ENCODE measurements at places on chromosomes 3 and 15.

DNA sequence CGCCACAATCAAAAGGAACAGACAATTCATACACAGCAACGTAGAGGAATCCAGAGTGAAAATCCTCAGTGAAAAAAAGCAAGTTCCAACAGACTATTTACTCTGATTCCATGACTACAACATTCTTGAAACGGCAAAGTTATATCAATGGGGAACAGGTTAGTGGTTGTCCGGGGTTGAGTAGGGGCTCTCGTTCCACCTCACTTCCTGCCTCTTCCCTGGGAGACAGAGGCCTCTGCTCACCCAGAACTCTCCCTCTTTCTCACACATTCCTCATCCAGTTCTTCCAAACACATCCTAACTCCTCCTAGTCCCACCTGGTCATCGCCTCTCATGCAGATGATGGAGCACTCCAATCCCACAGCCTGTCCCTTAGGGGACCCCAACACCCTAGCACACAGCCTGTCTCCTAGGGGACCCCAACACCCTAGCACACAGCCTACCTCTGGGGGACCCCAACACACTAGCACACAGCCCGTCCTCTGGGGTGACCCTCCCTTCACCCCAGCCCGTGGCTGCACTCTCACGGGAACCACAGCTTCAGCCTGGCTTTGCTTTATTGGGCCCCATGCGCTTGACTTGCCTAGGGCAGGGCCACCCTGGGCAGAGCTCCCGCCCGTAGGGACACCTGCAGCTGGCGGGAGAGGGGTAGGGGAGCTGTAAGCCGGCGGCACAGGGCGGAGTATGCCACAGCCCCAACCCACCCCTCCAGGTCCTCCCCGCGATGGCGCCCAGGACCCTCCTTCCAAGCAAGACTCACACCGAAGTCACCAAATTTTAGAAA, 5.2 kb downstream of the OCA2 start:
- DNase-seq: no peak

GRCh38 chr3:52774066-52774713, 3.2 kb upstream of the ITIH1 start:
- DNase-seq: no peak

DNA sequence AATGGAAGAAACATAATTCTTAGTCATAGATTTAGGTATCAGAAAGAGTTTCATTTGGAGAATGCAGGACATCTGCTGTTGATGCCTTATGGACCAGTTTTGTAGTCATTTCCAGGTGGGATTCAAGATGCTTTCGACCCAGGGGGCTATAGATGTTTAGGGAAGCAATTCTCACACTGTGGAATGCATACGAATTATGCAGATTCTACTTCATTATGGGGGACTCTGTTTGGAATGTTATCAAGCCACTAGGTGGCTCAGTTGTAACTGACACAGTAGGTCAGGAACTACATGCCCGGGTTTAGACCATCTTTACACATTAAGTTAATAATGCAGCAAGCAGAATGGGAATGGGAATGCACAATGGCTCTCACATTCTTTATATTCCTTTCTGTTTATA, 1359.8 kb downstream of the ZPLD1 start:
- DNase-seq: no peak

DNA sequence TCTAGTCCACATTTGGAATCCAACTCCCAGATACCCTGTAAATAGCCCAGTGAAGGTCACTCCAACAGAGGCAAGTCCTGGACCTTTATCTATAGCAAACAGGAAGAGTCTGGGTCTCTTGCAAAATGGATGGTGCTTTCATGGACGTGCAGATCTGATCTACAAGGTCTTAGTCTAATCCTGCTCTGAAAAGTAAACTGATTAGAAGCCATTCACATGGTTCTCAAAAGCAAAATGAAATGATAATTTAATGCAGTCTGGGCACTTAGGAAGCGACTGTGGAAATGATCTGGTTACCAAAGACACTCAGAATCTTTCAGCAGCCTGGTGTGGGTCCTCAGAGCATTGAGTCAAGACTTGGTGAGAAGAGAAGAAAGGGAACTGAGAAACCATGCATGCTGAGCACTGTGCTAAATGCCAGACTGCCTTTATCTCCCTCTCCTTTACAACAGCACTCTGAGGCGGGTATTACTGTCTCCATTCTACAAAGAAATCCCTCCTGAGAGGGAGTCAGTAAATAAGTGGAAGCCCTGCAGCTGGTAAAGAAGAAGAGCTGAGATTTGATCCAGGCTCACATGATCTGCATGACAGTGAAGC, 29.0 kb downstream of the AQP9 start:
- no peak for DNase-seq

DNA sequence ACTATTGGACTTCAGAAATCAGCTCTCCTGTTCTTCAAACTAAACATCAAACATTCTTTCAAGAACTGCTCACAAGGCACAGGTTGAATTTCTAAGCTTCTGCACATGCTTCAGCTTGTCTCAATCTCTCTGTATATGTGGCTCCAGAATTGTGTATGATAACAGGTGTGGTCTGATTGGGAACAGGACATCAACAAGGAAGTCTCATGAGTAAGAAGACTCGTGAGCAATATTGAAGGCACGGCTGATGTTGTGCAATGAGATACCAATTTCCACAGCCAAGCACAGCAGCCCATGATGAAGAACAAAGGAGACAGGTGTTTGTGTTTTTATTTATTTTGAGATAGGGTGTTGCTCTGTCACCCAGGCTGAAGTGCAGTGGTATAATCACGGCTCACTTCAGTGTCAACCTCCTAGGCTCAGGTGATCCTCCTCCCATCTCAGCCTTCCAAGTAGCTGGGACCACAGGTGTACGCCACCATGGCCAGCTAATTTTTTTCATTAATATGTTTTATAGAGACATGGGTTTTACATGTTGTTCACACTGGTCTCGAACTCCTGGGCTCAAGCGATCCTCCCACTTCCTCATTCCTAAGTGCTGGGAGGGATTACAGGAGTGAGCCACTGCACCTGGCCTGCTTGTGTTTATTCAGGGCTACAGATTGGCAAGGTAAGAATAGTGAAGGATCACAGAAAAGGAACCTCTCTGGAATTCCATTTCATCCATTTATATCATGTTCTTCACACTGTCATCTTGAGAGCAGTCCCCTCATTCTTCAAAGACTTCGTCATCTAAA, 32.2 kb upstream of the ABHD17C start:
- no peak for DNase-seq

DNA sequence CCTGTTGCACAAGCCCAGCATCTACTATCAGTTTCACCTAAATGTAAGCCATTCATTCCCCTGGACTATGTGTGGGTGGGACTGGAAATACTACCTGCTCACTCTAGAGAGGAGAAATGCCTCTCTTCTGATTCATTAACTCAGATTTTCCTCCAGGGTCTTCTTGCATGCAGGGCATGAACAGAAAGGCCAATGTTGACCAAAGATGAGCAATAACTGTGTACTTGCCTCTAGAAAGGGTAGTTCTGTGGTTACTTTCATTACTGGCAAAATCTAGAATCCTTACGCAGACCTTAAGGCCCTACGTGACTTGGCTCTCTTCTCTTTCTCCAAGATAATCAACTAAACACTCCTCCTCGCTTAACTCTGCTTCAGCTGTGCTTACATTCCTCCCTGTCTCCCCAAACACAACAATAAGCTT, 81.4 kb upstream of the PSMD6 start:
- DNase-seq: peak; percentile 32

DNA sequence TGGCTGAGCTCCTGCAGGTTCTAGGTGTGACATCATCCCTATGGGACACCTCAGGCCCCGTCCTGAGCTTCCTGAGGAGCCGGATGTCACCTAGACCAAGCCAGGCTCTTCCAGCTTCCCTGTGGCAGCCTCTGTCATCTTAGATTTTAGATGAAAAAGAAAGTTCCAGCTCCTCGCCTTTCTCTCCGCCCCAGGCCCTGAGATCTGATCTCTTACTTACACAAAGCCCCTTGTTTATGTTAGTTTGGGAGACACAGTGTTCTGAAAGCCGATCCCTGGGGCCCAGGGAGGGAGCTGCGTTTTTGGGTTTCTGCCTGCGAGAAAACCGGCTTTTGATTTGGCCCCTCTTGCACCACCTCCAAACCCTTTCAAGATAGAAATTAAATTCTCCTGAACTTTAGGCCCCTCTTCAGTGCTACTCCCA, 40.2 kb upstream of the FAM107A start:
- DNase-seq: no peak

DNA sequence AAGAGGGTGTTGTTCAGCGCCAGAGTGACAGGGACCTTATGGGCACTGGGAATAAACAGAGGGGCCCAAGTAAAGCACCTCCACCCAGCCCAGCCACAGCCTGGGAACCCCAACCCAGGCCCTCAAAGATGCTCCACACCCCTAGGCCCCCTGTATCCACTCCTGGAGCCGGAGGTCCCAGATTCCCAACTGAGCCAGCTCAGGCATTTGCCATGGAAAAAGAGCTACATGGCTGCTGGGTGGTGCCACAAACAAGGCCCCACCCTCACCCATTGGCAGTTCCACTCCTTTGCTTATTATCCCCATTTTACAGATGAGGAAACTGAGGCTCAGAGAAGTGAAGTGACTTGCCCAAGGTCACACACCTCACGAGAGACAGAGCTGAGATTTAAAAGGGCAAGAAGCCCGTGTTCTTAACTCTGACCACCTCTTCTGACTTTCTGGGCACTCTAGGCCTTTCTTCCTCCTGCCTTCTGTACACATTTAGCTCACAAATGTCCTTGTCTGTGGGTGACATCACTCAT, 16.9 kb downstream of the ANPEP start:
- no peak for DNase-seq

DNA sequence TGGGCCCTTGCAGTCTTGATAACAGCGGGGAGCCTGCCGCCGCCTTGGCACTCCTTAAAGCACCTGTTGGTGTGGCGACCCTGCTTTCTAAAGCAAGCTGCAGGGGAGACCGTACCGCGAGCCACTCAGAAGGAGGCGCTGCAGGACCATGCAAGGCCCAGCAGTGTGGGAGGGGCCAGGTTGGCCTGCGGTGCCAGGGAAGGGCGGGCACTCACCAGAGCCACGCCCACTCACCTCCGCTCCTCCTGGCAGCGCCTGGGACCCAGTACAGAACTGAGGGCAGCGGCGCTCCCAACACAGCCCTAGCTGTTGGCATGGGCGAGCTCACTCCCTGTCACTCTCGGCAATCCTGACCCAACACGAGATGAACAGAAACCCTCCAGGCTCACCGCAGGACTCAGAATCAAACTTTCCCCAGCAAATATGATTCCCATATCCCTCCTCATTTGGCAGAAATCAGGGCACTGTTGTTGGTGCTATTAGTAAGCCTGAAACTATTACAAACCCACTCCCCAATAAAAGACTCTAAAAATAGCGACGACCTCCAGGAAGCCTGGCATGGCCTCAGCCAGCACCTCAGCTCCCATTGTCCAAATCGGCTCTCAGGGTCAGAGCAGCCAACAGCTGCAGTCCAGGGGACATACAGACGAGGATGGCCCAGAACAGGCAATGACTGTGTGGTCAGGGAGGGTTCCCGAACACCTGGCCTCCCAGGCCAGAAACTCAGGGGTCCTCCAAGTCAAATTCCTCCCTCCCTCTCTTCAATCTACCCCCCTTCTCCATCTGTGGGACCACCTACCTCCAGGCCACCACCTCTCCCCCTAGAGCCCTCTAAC, 77.2 kb downstream of the TBC1D2B start:
- DNase-seq: peak; percentile 33

DNA sequence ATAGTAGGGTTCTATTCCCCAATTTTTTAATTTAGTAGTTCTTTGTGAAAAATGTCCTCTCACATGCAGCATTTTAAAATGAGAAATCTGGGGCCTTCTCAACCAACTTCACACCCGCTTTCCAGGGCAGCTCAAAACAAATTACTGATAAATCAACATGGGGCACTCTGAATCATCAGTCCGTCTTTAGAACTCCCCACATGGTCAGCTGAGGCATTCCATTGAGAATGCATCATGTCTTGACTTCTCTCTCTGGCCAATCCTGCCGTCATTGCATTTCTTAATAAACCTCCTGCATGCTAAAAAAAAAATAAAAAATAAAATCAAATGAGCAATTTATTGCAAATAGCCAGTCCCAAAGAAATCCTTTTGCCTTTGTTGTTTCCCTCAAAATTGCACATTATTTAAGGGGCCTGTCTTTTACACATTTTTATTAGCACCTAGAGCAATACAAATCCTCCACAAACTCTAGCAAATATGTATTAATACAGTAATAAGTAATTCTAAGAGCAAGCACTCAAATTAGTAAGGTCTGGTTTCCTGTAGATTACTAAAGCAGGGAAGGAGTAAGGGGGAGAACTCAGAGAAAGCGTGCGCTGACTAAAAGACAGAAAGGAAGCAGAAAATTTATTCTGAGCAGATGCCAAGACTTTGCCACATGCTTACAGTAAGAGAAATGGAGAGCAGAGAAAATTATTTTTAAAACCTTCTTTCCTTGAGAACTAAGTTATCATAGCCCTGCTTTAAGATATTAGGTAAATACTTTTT, 175.7 kb downstream of the TNIK start:
- peak; percentile 97 for DNase-seq

DNA sequence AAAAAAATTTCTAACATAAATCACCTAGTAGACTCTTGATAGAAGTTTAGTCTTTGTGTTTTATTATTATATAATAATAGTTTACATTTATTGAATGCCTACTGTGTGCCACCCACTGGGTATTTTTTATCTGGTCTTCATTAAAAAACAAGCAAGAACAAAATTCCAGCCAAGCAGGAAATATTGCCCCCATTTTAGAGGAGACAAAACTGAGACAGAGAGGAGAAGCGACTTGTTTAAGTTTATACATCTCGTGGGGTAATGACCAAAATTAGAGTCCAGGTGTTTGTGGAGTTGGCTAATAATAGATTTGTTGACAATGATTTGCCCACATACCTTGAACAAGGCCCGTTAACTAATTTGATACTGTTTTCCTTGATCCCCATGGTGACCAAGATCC, 33.1 kb upstream of the FBXL22 start:
- DNase-seq: no peak

DNA sequence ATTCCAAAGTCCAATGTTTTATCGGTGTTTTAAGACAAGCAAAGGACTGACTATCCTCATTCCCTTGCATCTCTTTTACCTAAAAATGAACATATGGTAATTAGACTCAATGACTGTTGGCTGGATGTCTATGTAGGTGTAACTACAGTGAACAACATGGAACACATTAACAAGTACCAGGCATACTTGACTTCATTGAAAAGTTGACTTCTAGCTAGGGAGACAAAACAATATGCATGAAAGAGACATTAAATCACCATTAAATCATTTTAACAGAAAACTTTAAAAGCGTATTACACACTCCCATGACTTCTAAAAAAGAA, 34.3 kb upstream of the ANPEP start:
- DNase-seq: no peak

GRCh38 chr15:72368899-72369298, 6.9 kb downstream of the HEXA start:
- no peak for DNase-seq
